Camera-type eye (tissue), 1 donor: ENCODE measurements at places on chromosomes 4 and X. TPM values are rescaled to one million over a fixed set of nuclear protein-coding genes. Genes with fewer than 3 reads are reported as not detected.

The KIAA1210 gene
- 0.33 TPM for total RNA-seq

The APBB2 gene
- total RNA-seq: 112 TPM

The CSN1S1 gene
- total RNA-seq: not detected

The CDK16 gene
- 87.1 TPM for total RNA-seq

The UCP1 gene
- total RNA-seq: 0.33 TPM

The NDST4 gene
- total RNA-seq: 2.6 TPM

The KCND1 gene
- 3.6 TPM for total RNA-seq

The SLC6A14 gene
- total RNA-seq: 0.99 TPM

The TMEM271 gene
- 1.3 TPM for total RNA-seq

The FBXO8 gene
- 58.3 TPM for total RNA-seq

The WDR17 gene
- 37.8 TPM for total RNA-seq

The BMP3 gene
- 21.3 TPM for total RNA-seq

The MAGEC2 gene
- not detected for total RNA-seq

The NHSL2 gene
- 15.6 TPM for total RNA-seq

The ACOT9 gene
- 36.3 TPM for total RNA-seq

The GLRB gene
- 15.2 TPM for total RNA-seq
